ENCODE measurements at places on chromosomes 5 and 9.
A peak's percentile ranks its signal among the peaks of the same experiment; 100 is the strongest.

DNA sequence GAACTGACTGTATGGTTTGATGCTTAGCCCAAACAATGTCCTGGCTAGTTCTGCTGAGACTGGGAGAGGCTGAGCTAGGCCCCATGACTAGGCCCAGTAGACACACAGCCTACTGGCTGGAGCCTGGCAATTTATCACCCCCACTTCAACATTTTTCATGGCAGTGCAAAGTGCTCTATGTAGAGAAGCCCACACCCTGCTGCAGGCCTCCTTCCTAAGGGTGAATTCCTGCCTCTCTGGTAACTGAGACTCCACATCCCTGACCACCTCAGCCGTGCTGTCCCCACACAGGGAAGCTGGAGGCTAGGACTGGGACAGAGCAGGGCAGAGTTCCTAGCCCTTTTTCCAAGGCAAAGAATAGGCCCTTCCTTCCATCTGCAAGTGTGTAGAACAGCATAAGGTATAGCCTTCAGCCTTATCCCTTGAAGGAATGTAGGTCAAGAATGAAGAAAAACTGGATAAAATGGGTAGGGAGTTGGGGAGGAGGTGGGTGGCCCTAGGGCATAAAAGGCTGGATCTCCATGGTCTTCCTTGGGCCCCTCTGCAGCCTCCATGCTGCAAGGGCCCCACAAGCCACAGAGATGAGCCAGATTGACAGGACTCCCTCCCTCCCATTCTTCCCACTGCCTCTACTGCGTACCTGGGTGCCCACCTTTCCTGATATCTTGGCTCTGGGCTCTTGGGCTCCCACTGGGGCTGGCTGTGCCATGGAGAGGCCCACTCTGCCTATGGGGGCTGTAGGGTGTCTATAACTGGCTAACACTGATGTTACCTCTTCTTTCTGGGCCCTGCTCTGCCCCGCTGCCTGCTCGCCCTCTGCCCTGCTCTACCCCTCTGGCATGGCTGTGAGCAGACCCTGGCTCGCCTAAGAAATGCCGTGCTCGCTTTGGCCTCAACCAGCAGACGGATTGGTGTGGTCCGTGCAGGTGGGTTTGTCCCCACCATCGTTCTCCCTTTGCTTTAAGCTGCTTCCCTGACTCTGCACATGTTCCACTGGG lies 29.8 kb downstream of the TCF7 start:
- no peak for DNase-seq

DNA sequence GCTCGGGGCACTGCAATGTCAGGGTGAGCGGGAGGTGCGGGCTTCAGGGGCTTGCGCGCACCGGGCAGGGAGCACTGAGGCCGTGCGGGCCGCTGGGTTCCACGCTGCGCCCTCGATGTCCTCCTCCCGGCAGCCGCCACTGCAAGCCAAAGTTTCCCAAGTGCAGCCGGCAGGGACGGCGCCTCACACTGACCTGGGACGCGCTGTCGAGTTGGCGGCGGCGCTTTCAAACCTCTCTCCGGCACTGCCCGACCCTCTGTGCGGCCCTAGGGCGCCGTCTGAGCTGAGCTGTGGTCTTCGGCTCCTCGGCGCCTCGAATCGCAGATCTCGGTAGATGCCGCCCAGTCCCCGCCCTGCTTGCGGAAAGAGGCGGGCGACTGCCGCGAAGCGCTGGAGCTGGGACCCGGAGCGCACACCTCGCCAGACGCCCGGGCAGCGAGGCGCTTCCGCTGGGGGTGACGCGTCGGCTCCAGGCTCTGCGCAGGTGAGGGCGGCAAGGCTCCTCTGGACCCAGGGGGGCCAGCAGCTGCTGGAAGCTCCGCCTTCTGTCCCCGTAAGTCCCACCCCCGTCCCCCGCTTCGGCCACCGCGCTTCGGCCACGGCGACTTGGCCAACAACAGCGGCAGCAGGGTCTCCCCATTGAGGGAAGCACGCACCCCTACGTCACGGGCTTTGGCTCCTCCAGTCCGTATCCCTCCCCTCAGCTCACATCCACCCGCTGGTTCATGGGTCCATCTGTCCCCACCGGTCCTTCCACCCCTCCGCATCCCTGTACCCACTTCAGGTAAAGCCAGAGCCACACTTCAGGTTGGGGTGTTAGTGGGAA lies at the start of gene ANKRD34B:
Gene ANKRD34B, minus strand, starts transcription at position 320 of the 826 bp plus-strand sequence. CDS start 10,261 bp downstream, outside the sequence.
- DNase-seq, result peak; percentile 59

GRCh38 chr5:10123254-10123989 lies 126.3 kb downstream of the ATPSCKMT start:
- DNase-seq, result no peak

DNA sequence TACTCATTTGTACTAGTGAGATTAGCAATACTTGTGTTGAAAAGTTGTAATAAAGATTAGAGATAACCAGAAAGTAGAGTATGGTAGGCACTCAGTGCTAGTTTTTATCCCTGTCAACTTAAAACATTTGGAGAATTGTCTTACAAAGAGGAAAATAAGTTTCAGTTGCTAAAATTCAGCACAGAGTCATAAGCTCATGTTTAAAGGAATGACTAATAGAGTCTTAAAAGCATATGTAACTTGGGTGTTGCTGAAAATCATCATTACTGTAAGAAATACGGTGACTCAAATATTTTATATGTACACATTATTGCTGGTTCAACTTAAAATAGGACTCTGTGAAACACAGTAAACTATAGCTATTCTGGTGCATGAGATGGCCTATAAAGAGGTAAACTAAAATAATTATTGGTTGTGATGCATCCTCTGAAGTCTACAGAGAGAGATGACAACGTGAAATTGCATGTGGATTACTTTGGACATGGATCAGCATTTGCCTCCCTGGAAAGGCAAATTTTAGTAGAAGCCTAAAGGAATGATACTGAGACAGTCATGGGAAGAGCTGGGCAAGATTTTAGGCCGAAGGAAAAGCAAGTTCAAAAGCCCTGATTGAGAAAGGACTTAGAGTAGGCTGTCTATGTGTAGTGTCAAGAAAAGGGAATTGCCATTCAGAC lies 34.6 kb downstream of the SGCD start:
- DNase-seq, result no peak

GRCh38 chr5:60993875-60994571 lies 49.0 kb downstream of the NDUFAF2 start:
- no peak for DNase-seq

GRCh38 chr5:9059920-9060691 lies 485.8 kb downstream of the SEMA5A start:
- DNase-seq, result no peak

DNA sequence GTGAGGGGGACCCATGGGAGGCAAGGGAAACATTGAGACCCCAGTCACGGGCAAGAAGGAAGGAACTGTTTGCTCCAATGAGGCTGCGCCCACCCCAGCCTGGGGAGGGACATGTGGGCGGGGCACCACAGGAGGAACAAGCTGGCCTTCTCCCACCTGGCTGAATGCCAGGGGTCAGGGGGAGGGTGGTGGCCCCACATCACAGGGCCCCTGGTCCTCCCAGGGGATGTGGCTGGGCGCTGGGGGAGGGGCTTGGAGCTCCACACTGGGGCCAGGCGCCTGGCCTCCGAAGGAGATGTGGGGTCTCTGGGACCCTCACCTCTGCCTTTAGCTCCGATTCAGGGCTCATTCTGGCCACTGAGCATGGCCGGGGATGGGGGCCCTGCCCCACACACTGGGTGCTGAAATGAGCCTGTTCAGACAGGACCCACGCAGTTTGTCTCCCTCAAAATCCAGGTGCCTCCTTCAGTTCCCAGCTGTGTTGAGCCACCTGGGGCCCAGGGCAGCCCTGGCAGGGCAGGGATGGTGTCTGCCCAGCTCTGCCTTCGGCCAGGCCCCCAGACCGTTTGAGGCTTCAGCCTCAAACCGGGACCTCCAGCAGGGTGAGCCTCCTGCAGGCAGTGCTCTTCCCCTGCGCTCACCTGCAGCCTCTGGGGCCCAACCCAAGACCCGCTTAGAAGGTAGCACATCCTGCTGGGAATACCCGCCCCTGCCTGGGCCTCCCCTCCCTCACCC lies 33.2 kb upstream of the NOTCH1 start:
- no peak for DNase-seq

GRCh38 chr5:80884929-80885328 lies 75.2 kb upstream of the RASGRF2 start:
- no peak for DNase-seq

DNA sequence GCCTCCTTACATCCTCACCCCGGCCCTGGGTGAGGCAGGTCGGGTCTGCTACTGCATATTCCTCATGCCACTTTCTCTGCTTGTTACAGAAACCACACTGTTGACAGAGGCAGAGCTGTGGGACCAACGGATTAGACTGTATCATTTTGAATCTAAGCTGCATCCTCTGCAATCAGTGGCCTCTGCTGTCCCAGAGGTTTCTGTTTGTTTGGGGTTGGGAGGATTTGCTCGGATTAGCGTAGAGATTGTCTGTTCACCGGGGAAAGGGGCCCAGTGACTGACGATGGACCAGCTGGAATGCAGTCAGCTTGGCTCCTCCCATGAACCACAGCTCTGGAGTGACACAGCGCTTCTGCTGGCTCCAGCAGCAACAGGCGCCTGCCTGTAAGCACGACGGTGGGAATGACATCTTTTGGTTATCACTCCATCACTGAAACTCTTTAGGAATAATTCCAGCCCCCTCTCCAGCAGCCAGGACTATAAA lies 37.3 kb upstream of the ADRA1B start:
- no peak for DNase-seq

DNA sequence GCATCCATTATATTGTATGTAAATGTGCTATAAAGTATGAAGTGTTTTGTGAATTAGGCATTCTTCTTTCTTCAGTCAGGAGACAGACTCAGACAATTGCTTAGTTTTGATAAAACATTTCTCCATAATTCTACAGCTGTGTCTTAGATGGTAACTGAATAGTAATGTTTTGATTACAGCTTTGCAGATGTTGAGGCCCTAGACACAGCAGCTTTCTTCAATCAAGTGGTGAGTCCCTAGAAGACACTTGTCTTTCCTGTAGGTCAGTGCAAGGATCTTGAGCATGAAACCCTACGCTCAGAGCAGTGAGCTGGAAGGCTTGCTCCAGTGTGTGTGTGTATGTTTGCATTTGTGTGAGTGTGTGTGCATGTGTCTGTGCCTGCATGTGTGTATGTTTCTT lies 46.8 kb upstream of the CD180 start:
- DNase-seq, result no peak

- DNase-seq, result no peak
Observed at GRCh38 chr5:10501554-10502075, 59.9 kb downstream of the ROPN1L start.

DNA sequence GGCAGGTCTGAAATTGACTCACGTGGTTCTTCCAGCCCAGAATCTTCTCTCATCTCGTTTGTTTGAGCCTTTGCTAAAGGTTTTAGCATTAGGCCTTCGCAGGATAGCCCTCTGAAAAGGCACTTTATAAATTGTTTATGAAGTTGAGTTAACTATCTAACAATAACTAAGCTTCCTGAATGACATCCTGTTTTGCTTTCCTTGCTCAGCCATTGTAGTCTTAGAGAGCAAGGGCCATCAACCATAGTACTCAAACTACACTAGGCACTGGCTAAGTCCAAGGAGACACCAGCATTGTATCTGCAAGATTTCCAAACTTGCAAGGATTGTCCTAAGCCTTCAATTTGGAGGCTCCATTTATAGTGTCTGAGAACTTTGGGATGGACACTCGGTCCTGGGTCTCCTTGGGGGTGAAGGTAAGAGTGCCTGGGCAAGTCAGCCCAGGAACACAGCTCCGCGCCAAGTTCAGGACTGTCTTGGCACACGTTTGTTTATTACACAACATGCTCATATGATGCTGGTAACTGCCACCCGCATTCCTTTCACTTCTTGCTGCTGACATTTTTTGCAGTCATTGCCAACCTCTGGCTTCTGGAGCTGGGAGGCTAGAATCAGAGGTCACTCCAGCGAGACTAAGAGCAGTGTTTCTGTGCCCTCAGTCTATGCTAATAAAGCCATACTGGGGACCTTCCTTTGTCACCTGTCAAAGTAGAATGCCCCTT lies 151.1 kb downstream of the ESM1 start:
- DNase-seq, result no peak

DNA sequence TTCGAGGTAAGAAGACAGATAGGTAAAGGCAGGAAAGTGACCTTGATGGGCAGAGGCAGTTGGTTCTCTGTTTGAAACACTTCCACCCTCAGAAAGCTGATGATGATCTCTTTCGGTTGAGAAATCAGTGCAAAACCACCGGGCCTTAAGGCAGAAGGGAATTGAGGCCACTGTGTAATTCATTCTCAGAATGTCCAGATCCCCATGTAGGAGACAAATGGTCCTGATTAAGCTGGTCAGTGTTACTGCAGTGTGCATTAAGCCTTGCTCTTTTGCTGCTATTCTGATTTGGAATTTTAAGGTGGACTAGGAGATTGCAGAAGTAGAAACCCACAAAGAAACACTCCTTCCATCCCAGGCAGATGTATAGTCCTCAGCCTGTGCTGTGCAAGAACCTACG lies 255.2 kb downstream of the ARHGAP26 start:
- no peak for DNase-seq

DNA sequence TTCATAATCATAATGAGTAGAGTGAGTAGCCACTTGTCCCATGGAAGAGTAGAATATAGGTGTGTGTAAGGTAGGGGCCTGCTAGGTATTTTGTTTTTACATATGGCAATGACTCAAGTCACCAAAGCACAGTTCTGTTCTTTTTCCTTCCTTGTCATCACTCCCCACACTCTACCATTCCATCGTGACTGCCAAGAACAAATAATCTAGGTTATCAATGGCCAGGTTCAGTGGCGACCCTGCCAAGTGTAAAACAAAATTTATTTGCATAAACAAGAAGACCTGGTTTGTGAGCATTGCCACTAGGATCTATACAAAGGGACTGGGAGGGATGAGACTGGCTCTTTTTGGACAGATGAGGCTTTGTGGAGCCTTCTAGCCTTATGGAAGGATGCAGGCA lies 55.2 kb upstream of the RANBP3L start:
- DNase-seq, result no peak

All from COR-L47 (cell line).